ENCODE measurements at places on chromosomes 2 and 18. TPM values are rescaled to one million over a fixed set of nuclear protein-coding genes. Genes with fewer than 3 reads are reported as not detected.

The STPG4 gene
- not detected for total RNA-seq

The SCYGR4 gene
- total RNA-seq, result not detected

The COL4A3 gene
- total RNA-seq, result not detected

- no peak for DNase-seq
Measured at GRCh38 chr2:165149439-165149838, 54.4 kb downstream of the SCN3A start.

DNA sequence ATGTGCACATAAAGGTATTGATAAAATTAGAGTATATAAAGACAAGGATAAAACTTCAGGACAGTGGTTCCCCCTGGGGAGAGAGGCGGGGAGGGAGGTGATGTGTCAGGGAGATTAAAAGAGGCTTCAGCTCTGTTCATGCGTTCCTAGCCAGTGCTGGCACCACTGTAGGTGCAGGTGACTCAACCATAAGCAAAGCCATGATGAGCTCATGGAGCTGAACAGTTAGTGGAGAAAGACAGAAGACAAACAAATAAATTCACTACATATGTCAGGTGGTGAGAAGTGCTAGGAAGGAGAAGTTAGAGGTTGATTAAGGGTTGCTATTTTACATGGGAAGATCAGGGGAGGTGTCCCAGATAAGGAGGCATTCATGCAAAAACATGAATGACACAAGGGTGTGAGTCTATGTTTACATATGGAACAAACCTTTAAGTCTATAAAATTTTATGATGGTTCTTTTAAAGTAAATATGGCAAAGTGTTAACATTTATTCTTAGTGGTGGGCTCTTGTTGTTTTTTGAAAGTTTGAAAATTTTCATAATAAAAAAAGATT lies 136.0 kb downstream of the ANKRD44 start:
- no peak for DNase-seq

DNA sequence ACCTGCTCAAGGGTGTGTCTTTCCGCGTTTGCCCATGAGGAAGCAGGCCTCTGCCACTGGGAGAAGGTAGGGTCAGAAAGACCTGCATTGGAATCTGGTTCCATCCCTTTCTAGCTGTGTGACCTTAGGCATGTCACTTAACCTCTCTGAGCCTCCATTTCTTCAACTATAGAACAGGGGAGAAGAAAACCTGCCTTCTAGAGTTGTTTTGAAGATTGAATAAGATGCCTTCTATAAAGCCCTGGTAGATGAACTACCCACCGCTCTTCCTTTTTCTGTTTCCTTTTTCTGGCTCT lies 507 bp downstream of the NAT8 start:
- DNase-seq, result no peak

DNA sequence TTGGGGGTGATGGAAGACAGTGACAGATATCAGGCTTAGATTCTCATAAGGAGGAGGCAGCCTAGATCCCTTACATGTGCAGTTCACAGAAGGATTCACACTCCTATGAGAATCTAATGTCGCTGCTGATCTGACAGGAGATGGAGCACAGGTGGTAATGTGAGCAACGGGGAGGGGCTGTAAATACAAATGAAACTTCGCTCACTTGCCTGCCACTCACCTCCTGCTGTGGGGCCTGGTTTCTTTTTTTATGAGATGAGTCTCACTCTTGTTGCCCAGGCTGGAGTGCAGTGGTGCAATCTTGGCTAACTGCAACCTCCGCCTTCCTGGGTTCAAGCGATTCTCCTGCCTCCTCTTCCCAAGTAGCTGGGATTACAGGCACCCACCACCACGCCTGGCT lies 258.6 kb downstream of the EN1 start:
- DNase-seq, result no peak
